ENCODE measurements at places on chromosomes 6 and 20.

- DNase-seq: no peak
Observed at GRCh38 chr20:38034108-38034649, 633 bp downstream of the RPRD1B start.

DNA sequence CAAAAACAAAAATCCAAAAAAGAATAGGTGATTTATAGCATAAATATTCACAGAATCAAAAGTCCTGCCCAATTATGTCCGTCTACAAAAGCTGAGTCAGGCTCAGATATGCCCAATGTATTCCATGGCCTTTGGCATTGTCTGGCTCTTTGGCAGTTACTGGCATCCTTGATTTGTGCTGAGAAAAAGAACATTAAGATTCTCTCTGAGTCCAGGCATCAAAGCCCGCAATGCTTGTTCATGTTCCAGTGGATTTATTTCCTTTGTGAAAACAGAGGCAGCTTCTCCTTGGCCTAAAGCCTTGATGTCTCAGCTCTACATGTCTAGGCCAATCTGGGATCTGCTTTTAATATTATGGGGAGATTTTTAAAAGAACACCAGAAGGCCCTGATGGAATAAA is 76.1 kb upstream of the SLC4A11 start:
- no peak for DNase-seq

DNA sequence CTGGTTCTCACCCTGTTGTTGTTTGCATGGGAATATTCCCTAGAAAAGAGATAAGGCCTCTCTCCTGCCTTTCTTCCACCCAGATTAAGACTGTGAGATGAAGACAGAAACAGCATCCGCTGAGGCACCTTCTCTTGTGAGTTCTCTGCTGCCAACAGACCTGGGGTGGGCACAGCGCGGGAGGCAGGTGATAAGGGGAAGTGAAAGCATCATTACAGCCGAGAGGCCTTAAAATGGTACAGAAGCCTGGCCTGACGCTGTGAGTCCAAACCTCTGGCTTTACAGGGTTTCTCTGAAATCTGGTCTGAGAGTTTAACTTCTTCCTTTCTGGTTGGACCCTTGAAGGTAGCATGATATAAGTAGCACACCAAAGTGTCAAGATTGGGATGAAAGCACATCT is 21.0 kb upstream of the IYD start:
- no peak for DNase-seq

DNA sequence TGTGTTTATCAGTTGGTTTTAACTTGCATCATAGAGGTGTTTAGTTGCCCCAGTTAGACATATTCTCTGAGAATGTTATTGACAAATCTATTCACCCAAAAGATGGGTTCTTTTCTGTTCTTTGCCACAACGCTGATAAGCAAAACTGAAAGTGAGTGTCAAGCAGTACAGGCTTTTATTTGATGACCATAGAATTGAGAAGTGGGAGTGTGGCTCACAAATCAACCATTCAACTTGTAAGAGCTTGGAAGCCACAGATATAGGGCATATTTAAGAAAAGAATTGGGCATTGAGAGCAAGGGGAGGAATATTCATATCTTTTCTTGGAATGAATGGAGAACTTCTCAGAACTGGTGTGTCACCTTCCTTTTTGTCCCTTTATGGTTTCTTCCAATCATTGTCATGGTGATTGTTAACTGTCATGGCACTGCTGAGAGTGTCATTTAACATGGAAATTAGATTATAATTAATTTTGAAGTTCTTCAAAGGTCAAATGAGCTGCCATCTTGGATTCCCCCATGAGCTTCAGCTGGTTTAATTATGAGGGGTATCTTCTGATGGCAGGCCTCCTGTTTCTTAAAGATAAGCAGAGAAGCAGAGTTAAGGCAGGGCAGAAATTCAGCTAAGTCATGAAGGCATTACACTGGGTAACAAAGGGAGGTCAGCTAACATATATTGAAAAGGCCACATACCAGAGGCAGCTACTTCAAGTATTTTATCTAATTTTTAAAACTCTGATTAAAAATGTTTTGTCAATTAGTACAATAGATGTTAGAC is 254.0 kb upstream of the HTR1E start:
- no peak for DNase-seq

DNA sequence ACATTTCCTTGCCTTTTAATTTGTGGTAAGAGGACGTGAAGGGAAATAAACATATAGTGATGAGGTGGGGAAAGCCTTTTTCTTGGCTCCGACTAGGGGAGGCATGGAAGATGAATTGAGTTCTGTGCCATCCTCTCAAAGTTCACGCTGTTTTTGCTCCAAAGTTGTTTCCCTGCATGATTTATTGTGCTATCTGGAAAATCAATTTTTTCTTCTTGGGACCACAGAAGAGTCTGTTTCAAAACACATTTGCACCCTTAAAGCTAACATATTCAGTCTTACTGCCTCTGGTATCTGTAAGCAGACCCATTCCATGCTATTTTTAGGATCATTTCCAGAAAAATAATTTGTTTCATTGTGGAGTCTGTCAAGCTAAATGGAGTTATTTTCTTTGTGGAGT is 57.6 kb upstream of the KCNG1 start:
- no peak for DNase-seq

GRCh38 chr6:152071318-152071717 is 263.8 kb downstream of the ESR1 start:
- DNase-seq: no peak

GRCh38 chr20:7232796-7233195 is 465.3 kb downstream of the BMP2 start:
- no peak for DNase-seq

- no peak for DNase-seq
Observed at GRCh38 chr6:127791779-127792528, 108.9 kb downstream of the THEMIS start.

- no peak for DNase-seq
Observed at GRCh38 chr6:40925341-40925740, 113.7 kb downstream of the UNC5CL start.

GRCh38 chr6:143107911-143108761 is 47.4 kb downstream of the AIG1 start:
- DNase-seq: no peak

DNA sequence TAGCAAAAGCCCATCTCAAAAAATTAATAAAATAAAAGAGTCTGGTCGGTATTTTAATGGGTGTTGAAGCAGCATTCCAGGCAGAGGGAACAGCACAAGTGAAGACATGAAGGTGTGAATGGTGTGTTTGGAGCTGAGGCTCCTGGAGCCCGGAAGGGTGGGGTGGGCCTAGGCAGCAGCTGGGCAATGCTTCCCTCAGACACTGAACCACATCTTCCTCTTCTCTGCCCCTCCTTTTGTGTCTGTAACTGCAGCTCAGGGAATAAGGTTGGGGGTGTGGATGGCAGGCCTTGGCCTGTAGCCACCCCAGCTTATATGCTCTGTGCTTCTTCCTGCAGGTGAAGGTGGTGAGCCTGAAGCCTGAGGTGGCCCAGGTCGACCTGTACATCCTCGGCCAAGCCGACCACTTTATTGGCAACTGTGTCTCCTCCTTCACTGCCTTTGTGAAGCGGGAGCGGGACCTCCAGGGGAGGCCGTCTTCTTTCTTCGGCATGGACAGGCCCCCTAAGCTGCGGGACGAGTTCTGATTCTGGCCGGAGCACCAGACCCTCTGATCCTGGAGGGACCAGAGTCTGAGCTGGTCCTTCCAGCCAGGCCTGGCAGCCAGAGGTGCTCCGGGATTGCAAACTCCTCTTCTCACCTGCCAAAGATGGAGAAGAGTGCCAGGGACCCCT is 26.6 kb downstream of the POFUT1 start:
- no peak for DNase-seq

- DNase-seq: no peak
Observed at GRCh38 chr6:90947184-90948064, 360.6 kb upstream of the MAP3K7 start.

DNA sequence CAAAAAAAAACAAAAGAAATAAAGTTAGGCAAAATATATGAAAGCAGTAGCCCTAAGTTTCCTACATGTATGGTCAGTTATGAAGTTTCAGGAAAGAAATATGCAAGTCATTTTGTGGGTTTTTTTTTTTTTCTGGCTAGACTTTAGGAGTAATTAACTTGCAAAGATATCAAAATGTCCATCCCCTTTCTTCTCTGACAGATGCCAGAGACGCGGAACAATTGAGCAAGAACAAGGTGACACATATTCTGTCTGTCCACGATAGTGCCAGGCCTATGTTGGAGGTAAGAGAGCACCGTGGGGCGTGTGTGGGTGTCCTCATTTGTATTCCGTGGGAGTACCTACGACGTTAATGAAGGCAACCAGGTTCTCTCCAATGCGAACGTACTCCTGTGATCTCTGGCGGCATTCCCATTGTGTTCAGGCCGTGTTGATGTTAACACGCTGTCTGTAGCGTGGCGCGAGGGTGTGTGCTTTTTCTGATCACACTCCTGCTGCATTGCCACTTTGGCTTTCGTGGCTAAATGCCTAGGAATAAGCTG is 19.5 kb downstream of the DUSP22 start:
- DNase-seq: no peak

Data from NCI-H1092 treated with DMSO at 0.1 percent for 48 hours (cell line).